ENCODE measurements at places on chromosomes 7 and 10. TPM values are rescaled to one million over a fixed set of nuclear protein-coding genes. Genes with fewer than 3 reads are reported as not detected.

The CRPPA gene
- total RNA-seq: 2.4 TPM

The CREB5 gene
- total RNA-seq: 3.1 TPM

GRCh38 chr7:40072268-40072667 is 62.2 kb downstream of the MPLKIP start:
- DNase-seq: no peak

- DNase-seq: no peak
These were observed 140.5 kb downstream of the LRRC4 start for GRCh38 chr7:127890726-127891125.

GRCh38 chr10:27225011-27225590 is 15.5 kb downstream of the ACBD5 start:
- no peak for DNase-seq

DNA sequence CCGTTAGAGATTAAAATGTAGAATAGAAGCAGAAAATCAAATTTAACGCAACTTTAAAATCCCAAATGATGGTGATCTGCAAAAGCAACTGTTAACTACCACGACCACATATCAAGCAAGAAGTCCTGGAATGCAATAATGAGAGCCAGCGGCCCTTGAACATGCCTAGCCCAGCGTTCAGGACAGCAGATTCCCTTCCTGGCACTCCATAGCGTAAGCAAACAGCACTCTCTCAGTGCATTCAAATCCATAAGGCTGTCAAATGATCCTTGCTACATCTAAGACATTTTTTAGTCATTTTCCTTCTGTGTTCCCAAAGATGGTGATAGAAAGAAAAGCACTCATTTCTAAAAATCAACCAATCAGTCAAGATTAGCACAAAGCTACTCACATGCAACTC is 48.1 kb downstream of the CHST15 start:
- no peak for DNase-seq
